Aorta (tissue), 5 donors: ENCODE measurements at places on chromosomes 1 and 21. TPM values are rescaled to one million over a fixed set of nuclear protein-coding genes. Genes with fewer than 3 reads are reported as not detected.

Gene UCHL5
- total RNA-seq, result 26.2 TPM

Gene LIN9
- total RNA-seq, result 1.8 TPM

Gene CLCN6
- total RNA-seq, result 25.8 TPM

Gene CACNA1S
- total RNA-seq, result not detected

Gene ACTL8
- not detected for total RNA-seq

- DNase-seq, result no peak
Observed at GRCh38 chr1:245278846-245279245, 124.1 kb downstream of the KIF26B start.

- DNase-seq, result no peak
Observed at GRCh38 chr1:154468535-154469250, 33.3 kb upstream of the TDRD10 start.

DNA sequence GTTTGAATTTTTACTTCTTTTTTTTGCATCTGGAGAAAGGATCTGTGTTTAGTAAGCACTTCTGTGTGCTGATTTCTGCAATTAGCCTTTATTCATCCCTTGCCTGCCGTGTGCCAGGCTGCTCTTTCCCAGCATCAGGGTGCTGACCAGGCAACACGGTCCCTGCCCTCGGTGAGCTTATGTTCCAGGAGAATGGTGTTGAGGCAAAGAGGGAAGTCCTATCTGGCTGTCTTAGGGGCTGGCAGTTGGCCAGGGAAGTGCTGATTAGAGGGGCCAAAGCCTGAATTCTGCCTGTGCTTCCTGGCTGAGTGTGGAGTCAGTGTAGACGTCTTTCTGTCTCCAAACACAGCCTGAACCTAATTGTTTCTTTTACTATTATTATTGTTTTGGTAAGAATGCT, 187.1 kb downstream of the CAMTA1 start:
- no peak for DNase-seq

DNA sequence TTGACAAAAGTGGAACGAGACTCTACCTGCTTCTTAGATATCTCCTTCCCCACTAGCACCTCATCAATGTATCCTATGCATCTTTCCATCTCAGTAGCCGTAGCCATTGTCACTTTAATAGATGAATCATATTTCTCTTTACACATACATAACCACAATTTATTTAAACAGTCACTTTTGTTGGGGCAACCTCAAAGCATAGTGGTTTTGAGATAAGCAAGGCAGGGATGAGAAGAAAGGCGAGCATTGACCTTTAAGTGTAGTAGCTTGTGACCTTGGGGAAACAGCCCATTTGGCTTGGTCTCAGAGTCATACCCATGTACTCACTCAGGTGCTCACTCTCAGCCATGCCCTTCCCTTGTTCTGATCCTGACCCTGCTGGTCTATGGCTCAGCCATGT, 260.1 kb downstream of the C1orf94 start:
- no peak for DNase-seq

DNA sequence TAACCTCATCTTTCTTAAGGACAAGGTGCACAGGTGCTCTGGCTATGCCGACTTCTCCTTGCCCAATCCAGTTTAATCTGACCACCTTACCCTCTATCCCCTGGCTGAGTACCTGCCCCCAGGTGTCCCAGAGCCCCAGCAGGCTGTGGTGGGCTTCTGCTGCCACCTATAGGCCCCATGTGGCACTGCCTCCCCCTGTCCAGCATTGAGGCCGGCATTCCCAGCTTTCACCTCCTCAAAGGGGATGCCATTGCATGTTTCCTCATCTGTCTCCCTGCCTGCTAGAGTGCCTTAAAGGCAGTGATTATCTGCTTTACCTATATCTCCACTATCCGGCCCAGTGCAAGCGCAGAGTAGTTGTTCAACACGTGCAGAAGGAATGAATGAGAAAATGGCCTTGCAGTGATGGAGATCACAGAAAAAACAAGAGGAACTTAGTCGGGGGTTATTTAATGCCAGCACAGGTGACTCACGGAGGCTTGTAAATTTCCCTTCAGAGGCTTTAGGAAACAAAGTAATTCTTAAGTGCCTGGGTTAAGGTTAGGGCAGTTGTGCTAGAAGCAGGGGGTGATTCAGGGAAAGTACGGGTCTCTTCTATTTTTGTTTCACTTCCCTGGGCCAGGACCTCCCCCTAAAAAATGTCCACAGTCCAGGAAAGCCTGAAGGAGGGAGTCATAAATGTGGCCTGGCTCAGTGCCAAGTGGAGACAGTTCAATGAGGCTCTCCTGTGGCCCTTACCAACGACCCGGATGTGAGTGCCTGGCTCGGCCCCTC, 131.8 kb upstream of the NGF start:
- peak; percentile 81 for DNase-seq

- DNase-seq, result no peak
Observed at GRCh38 chr1:111565079-111565478, 54.5 kb upstream of the RAP1A start.

DNA sequence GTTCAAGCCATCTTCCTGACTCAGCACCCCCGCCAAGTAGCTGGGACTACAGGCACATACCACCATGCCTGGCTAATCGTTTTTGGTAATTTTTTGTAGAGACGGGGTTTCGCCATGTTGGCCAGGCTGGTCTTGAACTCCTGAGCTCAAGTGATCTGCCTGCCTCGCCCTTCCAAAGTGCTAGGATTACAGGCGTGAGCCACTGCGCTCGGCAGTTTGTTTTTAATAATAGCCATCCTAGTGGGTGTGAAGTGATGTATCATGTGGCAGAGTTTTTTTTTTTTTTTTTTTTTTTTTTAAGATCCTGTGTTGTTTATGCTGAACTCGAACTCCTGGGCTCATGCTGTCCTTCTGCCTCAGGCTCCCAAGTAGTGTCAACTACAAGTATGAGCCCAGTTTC, 51.8 kb downstream of the SPEN start:
- no peak for DNase-seq

- DNase-seq, result no peak
Observed at GRCh38 chr1:175865041-175865766, 121.8 kb upstream of the TNR start.

DNA sequence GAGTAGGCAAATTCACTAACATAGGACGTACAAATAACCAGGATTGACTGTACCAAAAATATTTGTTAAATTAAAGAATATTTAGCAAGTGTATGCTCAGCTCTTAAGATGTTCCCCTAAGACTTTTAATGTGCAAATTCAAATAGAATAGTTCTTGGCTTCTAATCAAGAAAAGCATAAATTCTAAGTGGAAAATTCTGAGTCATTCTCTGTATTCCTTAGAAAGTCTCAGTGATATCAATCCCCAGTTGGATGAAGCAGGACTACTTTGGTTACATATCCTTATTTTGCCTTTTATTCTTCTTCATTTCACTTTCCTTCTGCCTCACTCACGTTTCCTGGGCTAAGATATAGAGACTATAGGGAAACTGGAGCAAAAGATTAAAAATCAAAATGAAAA, 130.2 kb downstream of the IFI44 start:
- no peak for DNase-seq

GRCh38 chr1:53121319-53122172, 20.9 kb downstream of the SLC1A7 start:
- no peak for DNase-seq

DNA sequence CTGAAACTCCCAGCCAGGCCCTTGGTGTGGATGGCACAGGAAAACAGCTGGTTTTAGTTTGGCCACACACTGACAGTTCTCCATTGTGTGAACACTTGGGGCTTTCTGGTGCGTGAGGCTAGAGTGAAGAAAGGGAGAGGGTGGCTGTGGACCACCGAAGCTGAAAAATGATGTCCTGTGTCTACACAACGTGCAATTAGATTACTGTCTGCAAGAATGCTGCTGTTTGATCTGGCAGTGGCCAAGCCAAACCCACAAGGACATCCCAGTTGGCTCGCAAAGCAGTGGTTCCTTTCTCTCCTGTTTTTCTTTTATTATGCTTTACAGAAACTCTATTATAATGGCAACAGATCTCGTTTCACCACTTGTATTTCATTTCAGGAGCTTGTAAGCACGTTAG, 58.9 kb downstream of the ERG start:
- no peak for DNase-seq

GRCh38 chr21:32406405-32406804, 6.1 kb upstream of the EVA1C start:
- DNase-seq, result no peak

DNA sequence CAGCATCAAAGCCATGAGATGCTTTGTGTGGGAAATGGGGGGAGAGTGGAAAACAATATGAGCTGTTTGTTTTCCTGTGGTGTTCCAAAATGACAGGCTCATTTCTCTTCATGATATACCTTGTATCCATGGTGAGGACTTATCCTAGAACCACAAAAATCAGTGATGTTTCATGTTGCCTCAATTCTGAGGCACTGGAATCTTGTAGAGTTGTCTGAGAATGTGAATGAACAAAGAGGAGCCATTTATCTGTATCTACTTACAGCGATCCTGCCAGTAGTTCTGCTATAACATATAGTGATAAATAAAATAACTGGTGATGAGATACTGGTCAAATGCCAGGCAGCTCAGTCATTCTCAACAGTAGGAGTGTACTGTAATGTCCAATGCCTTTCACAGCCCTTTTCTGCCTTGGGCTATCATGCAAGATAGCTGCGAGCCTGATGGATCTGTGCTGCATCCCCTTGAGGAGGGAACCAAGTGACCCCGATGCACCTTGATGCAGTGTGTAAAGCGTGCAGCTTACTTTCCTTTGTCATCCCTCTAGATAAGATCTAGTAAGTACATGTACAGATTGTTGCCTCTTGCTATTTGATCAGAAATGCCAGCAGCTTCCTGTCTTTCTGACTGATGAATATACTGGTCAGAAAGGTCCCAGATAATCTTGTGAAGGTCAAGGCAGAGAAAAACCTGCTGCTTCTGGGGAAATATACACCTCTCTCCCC, 52.8 kb downstream of the SLC44A3 start:
- DNase-seq, result no peak

DNA sequence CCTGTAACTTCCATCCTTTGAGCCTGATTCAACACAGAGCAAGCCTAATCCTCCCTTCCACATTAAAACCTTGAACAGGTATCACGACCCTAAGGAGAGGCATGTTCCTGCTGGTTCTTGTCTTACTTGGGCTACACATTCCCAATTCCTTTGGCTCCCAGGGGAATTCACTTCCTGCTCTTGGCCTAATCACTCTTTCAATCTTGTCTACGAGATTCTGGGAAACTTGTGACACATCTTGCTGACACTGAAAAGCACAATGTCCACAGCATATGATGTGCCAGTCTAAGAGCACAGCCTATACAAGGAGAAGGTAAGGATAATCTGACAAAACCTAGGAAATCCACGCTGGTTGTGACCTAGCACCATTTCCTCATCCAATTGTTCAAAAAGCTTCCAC, 163.9 kb downstream of the GABPA start:
- DNase-seq, result no peak

DNA sequence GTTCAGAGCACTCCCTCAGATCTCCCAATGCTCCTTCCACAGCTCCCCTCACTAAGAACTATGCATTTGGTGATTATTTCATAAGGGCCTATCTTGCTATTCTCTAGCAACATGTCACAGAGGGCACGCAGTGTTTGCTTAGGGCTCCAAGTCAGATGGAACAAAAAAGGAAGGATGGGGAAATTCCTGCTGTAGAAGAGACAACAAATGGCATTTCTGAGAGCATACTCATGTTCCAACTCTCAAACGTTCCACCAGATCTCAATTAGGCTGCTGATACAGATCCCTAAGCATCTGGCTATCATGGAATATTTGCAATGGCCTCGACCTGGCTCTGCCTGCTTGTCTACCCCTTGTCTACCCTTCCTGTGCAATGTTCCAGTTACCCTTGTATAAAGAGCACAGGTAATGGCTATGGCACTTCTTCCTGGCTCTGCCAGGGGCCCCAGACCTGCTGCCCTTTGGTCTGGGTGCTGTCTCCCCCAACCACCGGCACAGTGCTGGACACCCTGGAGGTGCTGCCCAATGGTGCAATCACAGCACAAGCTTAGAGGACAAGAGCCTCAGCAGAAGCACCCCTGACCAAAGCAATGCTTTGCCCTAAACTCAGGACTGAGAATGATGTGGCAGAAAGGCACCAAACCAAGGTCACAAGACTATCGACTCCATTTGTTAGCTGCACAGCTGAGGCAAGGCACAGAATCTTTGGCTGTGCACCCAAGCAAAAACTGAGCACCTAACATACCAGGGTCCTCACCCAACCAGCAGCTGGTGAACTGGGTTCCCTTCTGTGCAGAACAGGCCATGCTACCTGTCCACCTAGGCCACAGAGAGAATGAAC, 3.6 kb downstream of the PARP1 start:
- DNase-seq, result no peak

DNA sequence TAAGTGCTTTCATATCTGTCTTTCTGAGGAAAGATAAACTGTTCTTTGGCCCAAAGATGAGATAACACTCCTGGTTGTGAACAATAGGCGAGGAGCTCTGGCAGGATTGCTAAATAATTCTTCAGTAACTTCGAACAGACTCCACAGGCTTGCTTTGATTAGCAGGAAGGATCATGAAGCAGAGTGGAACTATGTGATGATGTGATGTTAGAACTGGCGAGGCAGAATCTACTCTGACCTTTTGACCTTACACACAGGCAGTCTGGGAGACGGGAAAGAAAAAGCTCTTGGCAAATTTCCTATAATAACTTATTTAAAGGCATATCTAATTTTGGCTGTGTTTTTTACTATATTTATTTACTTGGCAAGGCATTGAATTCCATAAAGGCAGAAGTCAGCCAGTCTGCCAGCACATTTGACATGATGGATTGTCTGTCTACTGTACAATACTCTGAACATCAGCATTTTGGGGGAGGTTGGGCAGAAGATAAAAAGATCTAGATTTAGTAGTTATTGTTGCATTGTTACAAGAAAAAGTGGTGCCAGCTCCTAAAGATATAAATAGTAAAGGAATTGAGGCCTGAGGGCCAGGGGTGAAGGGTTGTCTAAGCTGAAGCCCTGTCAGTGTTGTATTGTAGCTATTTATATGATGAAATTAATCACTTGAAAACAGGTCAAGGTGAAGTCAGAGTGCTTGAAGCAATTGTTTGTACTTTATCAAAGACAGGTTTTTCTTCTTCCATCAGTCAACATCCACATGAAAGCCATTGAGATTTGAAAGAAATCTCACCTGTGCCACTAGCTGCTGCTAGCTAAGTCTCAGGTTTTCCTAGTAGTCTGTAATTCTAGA, 708.8 kb downstream of the LTN1 start:
- no peak for DNase-seq

DNA sequence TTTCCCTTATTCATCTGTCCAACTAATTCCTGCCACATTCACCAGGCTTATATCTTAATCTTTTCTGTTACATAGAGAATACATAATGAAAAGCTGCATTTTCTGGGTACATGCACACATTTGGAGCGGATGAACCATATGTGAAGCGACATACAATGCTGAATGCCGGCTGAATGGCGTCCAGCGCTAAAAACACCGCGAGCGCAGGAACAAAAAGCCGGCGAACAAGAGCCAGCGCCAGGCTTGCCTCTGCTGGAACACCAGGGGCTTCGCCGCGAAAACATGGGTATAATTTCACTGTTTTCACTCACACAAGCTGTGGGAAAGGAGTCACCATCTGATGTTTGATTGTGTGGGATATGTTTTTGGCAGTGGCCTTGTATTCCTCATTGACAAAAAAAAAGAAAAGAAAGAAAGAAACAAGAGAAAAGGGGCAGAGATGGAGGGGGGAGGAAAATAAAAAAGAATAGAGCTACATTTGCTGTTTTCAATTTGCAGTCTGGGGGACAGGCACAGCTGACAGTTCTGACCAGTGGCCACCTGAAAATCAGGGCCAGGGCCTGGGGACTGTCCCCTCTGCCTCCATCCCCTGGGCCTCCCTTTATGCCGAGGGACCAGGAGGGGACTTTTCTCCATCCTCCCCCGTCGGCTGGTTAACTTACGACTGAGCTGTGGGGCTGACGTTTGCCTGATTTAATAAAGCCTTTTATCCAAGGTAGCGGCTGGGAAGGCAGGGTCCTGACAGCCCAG, 70.2 kb upstream of the OLIG2 start:
- DNase-seq, result no peak

- no peak for DNase-seq
Observed at GRCh38 chr1:62282909-62283755, 36.1 kb downstream of the KANK4 start.
